GM23338 (cell line): ENCODE measurements at places on chromosomes 3 and 15. TPM values are rescaled to one million over a fixed set of nuclear protein-coding genes. Genes with fewer than 3 reads are reported as not detected.

ETFA gene
- total RNA-seq = 52.9 and 62.3 TPM in 2 replicates

ACOX2 gene
- 0.31 and 1.1 TPM in 2 replicates for total RNA-seq

TIPIN gene
- total RNA-seq = 25.3 and 39.0 TPM in 2 replicates

DNA sequence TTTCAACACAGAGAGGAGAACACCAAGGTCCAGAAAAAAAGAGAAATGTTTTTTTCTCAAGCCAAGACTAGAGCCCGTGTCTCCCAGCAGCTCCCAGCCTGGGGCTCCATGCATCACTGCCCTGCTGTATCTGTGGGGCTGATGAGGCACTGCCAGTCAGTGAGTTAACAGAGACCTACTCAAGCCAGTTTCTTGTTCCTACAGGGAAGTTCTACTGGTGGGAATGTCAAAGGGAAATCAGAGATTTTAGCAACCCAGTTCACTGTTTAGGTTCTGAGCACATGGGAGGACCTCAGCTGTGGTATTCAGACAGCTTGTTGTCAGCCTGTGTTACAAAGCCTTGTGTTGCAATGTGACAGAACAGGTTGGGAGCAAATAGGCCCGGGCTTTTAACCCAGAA lies 234.3 kb downstream of the TLE3 start:
- no peak for DNase-seq

DNA sequence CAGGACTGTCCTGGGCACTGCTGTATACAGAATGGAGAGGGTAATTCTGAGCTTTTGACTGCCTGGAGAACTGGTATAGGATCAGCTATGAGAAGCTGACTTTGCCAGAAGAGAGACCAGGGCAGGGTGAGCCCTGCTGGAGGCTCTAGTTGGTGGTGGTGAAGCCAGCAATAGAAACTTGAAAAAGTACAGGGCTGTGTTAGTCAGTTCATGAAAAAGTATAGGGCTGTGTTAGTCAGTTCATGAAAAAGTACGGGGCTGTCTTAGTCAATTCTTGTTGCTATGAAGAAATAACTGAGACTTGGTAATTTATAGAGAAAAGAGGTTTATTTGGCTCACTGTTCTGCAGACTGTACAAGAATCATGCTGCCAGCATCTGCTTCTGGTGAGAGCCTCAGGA lies 63.5 kb upstream of the C2CD4B start:
- DNase-seq = no peak

- no peak for DNase-seq
These were observed 62.5 kb upstream of the TAMM41 start for GRCh38 chr3:11908981-11909698.

- DNase-seq = no peak
These were observed 79.4 kb downstream of the KLF15 start for GRCh38 chr3:126277629-126278378.

DNA sequence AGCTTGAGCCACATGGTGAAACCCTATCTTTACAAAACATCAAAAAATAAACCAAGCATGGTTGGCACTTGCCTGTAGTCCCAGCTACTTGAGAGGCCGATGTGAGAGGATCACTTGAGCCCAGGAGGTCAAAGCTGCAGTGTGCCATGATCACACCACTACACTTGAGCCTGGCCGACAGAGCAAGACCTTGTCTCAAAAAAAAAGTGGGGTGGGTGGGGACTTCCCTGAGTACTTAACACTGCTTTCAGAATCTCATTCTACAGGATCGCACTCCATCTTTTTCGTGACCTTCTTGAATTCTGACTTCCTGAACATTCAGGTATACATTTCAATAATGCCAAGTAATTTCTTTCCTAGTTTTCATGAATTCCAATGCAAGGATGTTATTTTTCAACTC lies 91.3 kb downstream of the PDE8A start:
- DNase-seq = no peak

DNA sequence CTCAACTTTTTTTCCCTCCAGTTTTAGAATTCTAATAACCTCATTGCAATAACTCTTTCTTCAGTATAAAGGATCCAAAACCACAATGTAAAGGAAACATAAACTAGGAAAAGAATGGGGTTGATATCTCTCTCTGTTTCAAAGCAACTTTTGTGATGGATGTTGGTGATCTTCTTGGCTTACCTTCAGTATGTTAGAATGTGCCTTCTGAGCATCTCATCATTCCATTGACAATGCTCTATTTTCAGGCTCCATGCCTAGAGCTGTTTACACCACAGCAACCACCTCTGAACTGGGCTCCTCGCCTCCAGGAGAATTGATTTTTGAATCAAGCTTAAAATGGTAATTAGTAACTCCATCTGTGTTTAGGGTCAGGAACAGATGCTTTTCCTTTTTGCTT lies 6.6 kb downstream of the NLGN1 start:
- no peak for DNase-seq

GRCh38 chr3:58530354-58530865 lies 6.6 kb downstream of the ACOX2 start:
- DNase-seq = no peak

DNA sequence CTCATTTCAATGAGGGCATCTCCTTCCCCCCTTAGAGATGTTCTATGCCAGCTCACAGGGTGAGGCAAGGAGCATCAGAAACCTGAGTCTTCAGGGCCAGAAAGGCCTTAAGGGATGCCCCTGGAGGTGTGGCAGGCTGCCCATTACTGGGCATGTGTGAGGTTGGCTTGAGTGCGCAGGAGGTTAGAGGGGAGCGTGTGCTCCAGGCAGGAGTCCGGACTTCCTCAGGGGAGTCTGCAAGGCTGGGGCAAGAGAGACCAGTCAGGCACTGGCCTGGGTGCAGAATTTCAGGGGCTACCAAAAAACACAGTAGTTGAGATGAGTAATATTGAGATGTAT lies 1.9 kb downstream of the LOXL1 start:
- DNase-seq = no peak
